Fibroblast of skin of back (primary cell): ENCODE measurements at places on chromosomes 3 and 15.

DNA sequence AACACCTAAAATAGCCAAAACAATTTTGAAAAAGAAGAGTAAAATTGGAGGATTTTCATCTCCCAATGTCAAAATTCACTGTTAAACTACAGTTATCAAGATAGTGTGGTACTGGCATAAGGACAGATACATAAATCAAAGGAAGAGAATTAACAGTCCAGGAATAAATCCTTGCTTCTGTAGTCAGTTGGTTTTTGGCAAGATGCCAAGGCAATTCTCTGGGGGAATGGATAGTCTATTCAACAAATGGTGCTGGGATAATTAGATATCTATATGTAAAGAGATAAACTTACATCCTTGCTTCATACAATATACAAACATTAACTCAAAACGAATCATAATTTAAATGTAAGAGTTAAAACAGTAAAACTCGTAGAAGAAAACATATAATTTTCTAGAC lies 57.9 kb upstream of the SELENOK start:
- no peak for DNase-seq

DNA sequence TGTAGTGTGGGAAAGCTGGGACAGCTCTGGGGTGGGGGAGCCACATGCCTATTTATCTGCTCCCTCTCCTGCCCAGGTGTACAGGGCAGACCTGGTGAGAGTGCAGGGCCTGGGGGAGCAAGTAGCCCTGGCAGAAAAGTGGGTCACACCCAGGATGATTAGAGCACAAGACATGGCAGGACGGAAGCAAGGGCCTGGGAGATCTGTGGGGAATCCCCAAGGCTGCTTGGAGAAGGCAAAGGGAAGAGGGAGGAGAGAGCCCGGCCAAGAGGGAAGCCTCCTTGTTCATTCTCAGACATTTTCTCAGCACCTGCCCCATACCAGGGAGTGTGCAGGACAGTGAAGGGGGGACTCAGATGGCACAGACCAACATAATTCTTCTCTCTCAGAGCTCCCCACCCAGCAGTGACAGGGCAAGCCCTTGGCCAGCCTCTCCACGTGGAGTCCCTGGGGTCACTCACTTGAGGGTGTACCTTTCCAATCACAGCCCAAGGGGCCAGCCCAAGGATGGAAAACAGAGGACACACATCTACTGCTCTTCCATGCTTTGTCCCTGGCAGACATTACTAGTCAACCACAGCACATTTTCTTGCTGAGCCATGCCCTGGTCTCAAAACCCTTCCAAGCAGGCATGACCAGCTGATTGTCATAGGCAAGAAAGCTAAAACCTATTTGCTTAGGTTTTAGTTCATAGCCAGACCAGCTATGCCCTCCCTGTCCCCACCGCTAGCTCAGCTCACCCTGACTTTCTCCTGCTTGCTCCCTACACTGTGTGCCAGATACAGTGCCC lies 4.9 kb upstream of the DUSP7 start:
- DNase-seq: no peak

DNA sequence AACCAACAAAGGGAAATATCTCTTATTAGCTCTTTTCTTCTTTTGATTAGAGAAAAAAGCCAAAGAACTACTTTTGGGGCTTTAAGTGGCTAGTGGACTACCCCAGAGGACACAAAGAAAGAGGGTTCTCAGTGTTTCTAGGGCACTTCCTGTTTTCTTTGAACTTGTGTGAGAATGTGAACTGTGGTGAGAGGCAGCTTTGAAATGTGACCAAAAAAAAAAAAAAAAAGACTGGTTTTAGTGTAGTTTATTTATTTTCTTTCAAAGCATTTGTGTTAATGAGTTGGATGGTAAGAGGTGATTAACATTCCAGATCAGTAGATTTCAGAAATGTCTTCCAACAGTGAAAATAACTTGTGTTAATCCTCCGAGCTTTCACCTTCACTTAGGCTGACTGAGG lies 32.4 kb downstream of the SELENOT start:
- peak; percentile 30 for DNase-seq

DNA sequence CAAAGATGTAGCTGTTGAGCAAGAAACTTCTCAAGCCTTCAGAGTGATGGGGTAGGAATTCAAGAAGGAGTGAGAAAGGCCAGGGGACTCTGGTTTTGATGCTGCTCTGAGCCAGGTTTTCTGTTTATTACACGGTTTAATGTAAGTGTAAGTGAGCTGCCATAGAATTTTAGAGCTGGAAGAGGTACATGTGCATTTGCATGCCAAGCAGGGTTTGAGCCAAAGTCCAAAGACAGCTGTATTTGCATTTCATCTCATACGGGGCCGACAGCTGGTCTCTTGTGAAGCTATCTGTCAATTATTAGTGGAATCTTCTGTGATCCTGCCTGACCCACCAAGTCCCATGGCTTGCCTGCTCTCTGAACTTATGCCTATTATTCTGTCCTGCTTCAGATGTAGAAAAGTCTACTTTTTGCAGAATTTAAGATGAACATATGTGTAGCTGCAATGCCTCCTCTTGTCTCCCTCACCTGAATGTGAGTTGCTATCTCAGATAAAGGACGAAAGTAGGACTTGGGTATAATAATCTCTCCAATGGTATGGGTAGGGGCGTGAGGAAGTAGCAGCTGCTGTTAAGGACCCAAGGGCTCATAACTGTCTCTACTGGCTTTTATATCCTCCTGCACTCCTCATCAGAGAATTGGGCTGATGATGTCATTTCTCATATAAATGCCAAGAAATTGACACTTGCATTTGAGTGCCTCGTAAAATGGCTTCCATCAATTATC lies 160.0 kb downstream of the SQOR start:
- no peak for DNase-seq

GRCh38 chr3:102124704-102125103 lies 275.4 kb downstream of the NFKBIZ start:
- peak; percentile 14 for DNase-seq

DNA sequence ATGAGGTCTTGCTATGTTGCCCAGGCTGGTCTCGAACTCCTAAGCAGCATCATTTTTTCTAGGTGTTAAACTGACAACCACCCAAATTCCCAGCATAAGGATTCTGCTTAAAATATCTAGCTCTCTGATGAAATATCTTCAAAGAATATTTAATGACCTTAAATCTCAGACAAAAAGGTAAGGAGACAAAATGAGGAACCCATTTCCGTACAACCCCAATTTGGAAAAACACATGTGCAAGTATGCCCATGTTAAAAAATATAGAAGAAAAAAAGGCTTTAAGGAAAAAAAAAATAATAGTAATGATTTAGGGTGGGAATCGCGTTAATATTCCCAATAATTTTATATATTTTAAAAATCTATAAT lies 1.4 kb upstream of the SACM1L start:
- DNase-seq: no peak

- DNase-seq: no peak
Measured at GRCh38 chr3:46335541-46335940, 18.4 kb upstream of the CCR2 start.

DNA sequence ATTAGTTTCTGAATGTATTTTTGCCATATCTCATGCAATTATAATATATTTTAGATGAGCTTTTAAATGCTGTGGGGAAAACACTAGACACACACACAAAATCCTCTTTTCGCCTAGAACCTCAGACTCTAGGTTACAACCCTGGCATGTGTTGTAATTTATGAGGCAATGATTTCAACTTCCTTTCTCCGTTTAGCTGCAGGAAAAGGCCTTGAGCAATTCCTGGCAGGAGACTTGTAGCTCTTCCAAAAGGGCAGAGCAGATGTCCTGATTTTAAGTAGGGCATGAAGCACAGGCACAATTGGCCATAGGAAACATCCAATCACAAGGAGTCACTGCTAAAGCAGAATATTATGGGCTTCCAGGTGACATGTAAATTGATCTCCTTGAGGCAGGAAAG lies 82.0 kb downstream of the GPR156 start:
- DNase-seq: peak; percentile 32

DNA sequence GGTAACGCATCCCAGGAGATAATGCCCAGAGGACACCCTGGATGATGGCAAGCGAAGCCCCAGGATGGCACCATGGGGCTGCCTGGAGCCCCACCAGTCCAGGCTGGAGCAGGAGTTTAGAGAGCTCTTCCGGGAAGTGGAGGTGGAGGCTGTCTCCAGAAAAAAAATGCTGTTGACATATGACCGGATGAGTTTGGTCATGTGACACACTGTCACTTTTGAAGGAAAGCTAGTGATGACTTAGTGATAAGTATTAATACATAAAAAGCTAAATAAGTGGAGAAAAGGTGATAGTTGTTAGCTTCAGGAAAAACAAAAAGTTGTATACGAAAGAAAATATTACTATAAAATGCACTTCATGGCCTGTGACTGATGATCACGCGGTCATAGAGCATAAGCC lies 20.0 kb upstream of the MYZAP start:
- DNase-seq: no peak

- DNase-seq: no peak
Measured at GRCh38 chr3:17292556-17292955, 407.8 kb downstream of the PLCL2 start.

GRCh38 chr3:175248832-175249231 lies 389.7 kb downstream of the NAALADL2 start:
- DNase-seq: no peak

- no peak for DNase-seq
Measured at GRCh38 chr15:60704129-60704528, 225.2 kb upstream of the ICE2 start.

DNA sequence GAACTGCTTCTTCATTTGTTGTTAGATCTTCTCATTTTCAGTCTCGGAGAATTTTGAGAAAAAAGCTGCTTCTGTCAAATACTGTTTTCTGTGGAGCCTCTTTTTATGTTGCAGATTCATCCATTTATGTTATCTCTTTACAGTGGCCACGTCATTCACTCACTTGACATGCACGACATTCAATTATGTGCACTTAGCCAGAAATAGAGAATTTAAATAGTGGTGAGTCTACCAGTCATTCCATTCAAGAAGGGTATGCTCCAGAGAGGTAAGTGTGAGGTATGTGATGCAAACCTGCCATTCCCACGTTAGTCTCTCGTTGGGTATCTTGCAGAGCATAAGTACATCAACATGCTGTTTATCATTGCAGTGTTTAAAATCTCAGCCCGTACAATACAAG lies 9.8 kb downstream of the ARPP19 start:
- DNase-seq: no peak

GRCh38 chr3:160801386-160802118 lies 45.5 kb downstream of the PPM1L start:
- peak; percentile 36 for DNase-seq

DNA sequence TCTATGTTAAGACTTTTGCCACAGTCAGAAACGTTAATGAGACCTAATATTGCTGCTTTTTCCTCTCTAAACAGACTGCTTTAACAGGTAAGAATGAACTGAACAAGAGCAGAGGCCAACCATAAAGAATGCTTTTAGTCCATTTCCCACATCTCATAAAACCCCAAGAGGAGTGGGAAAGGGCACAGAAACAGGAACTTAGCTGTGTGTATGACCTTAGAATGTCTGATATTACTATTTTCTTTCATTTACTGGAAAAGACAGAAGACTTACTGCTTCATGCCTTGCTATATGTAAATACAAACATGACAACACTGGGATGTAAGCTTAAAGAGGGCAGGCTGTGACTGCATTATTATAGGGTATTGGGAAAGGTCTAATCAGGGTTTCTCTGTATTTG lies 115.0 kb downstream of the ISL2 start:
- DNase-seq: no peak

DNA sequence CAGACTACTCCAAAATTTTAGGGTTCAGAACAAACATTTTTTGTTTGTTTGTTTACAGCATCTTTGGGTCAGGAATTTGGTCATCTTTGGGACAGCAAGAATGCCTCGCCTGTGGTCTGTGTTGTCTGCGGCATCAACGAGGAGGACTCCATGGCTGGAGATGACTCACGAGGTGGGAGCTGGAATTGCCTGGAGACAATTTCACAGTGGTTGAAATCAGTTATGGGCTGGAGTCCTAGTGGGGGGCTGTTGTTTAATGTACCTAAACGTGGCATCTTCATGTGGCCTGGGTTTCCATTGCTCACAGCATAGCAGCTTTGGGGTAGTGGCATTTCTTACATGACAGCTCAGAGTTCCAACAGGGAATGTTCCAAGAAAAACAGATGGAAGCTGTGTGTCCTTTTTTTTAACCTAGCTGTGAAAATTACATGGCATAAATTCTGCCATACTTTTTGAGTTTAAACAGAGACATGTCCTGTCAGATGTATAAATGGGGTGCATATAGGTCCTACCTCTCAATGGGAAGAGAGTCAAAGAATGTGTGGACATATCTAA lies 507.3 kb upstream of the CBLB start:
- peak; percentile 16 for DNase-seq

GRCh38 chr3:43289841-43290470 lies 3.6 kb downstream of the SNRK start:
- DNase-seq: no peak

DNA sequence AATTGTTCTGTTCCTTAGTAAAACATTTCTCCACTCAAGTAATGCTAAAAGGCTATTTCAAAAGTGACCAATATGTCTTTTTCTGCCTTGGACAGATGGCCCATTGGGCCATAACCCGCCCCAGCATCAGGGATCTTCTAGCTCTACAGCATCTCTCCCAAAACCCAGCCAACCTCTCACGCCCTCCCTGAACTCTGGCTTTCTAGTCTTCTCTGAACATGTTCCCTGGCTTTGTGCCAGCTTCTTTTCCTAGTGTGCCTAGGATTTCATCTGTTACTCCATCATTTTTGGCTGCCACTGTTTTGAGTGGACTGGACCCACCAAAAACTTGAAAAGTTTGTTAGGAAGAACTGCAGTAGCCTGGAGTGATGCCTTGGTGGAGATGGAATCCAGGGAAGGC lies 30.7 kb downstream of the TRPM1 start:
- no peak for DNase-seq

DNA sequence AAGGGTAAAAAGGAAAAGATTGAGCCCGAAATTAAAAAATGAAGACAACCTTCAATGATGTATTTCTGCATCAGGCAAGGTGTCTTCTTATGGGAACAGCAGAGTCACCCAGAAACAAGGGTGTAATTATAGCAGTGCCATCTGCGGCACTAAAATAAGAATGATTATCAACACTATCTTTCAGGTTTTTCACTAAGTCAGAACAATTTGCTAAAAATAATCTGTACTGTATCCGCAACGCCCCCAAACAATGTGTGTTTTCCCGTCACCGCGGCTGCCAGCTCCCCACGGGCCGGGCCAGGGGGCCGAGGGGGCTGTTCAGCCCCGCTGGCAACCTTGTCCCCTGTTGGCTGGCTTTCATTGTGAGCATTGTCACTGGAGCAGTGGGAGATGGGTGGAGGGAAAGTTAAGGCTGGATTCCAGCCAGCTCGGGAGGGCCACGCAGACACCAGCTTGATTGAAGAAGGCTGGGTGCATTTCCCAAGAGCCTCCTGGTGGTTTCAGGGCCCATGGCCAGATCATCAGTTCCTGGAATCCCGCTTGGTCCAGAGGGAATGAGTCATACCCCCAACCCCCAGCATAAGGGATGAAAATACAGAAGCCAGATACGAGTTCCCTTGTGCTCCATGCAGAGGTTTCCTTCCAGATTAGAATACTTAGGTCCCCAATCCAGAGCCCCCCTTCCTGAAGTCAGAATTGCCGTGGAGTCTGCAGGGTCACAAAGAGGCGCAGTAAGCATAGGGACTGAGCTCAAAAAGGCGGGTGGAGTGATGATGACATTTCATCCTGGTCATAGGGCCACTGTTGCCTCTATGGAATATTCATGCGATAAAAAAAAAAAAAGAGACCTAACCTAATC lies 90.2 kb upstream of the KLF13 start:
- peak; percentile 97 for DNase-seq

GRCh38 chr15:33460166-33460805 lies 149.5 kb downstream of the RYR3 start:
- no peak for DNase-seq
